Upper lobe of left lung (tissue), 6 donors: ENCODE measurements at places on chromosomes 3 and 15. TPM values are rescaled to one million over a fixed set of nuclear protein-coding genes. Genes with fewer than 3 reads are reported as not detected.

GRCh38 chr15:58240191-58240932 lies 102.2 kb downstream of the AQP9 start:
- DNase-seq = no peak
- no peaks in the 10 kb centered on the region for H3K36me3 ChIP-seq
- no peak overlapping the region for H3K4me3 ChIP-seq
- H3K4me1 ChIP-seq = peaks cover 7% of the 10 kb centered on the region

DNA sequence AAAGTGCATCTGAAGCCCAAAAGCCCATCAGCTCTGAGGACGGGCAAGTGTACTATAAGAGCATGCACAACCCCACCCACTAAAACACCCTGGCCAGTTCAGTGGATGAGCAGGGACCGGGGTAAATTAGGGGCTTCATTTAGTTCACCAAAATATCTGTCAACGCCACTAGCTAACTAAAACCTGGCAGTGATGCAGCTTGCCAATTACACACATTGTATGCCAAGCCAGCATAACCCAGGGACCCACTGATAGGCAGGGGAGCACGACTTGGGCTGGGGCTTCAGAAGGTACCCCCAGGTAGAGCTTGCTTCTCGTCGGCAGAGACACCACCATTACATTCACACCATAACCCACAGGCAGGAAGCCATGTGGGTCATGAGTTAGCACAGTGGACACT lies 47.0 kb downstream of the PTPN23 start:
- H3K27ac ChIP-seq = no peak overlapping the region
- no peak for DNase-seq
- no peaks in the 10 kb centered on the region for H3K4me1 ChIP-seq
- H3K27me3 ChIP-seq = no peaks in the 10 kb centered on the region

GRCh38 chr3:51668756-51669155 lies 2.3 kb upstream of the TEX264 start:
- peaks cover 13% of the 10 kb centered on the region for H3K36me3 ChIP-seq
- DNase-seq = no peak
- peaks cover 33% of the 10 kb centered on the region for H3K4me1 ChIP-seq
- no peak overlapping the region for H3K4me3 ChIP-seq
- no peaks in the 10 kb centered on the region for H3K27me3 ChIP-seq

Gene GOLGA8T
- total RNA-seq = not detected

Gene PARP15
- total RNA-seq = 7.0 TPM
